ENCODE measurements at places on chromosomes 7 and 10.

- no peak for DNase-seq
These were observed 134.6 kb downstream of the SEMA3A start for GRCh38 chr7:84060000-84060399.

DNA sequence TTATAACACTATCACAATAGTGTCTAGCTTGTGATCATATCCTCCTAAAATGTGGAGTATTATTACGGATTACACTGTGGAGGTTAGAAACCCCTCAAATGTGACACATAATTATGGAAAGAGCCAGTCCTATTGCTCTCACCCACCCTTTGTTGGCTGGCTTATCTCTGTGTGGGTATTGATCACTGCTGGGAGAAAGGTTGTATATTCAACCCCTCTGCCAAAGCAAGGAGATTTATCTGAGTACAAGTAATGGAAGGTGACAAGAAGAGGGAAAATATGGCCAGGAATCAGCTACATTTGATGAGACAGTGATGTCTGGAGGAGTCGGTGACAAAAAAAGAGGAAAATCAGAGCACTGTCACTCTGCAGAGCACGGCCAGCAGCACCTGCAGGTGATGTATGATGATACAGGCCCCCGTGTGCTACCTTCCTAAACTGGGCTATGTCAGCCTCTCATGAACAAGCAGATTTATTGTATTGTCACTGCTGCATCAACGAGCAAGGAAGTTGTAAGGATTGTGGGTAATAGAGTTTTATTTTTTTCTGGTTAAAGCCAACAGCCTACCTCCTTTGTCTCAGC is 235.3 kb downstream of the PHF14 start:
- no peak for DNase-seq

DNA sequence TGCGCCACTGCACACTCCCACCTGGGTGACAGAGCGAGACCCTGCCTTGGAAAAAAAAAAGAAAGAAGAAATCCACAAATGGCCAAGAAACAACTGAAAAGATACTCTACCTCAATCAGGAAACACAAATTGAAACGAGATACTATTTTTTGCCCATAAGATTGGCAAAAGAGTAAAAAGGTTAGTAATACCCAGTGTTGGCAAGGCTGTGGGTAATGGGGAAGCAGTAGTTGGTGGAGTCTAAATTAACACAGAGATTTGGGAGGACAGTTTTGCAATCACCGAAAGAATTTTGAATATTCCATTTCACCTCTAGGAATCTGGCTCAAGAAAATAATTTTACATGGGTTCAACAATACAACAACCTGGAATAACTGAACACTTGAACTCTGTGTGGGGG is 19.9 kb downstream of the ABRAXAS2 start:
- DNase-seq = no peak

GRCh38 chr10:96416643-96417042 is 57.8 kb upstream of the OPALIN start:
- DNase-seq = no peak

DNA sequence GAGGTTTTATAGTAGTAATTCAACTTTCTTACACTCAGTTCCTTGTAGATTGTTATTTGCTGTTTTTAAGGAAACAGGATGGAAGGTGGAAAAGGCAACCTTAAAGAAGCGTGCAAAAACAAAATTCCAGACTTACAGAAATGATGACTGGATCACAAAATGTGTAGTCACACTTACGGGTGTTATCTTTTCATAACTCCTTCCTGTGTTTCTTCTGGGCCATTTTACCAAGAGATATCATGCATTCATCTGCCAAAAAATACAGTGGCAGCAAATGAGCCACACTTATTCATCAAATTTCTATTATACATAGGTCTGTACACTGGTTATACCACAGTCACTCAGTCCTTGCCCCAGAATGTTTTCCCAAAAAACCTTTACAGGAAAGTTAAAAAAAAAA is 94.3 kb upstream of the IL6 start:
- no peak for DNase-seq
